SW480 (cell line): ENCODE measurements at places on chromosomes 4 and X.

- DNase-seq: no peak
Observed at GRCh38 chr4:122826553-122827257, at the start of gene FGF2. TSS of gene FGF2 (plus strand) at chr4:122826831. CDS start at chr4:122827175, 344 bp downstream.

GRCh38 chr4:110106931-110107296 lies 91.5 kb downstream of the ELOVL6 start:
- DNase-seq: peak; percentile 4

GRCh38 chrX:56281789-56282188 lies 49.6 kb downstream of the KLF8 start:
- DNase-seq: peak; percentile 38

DNA sequence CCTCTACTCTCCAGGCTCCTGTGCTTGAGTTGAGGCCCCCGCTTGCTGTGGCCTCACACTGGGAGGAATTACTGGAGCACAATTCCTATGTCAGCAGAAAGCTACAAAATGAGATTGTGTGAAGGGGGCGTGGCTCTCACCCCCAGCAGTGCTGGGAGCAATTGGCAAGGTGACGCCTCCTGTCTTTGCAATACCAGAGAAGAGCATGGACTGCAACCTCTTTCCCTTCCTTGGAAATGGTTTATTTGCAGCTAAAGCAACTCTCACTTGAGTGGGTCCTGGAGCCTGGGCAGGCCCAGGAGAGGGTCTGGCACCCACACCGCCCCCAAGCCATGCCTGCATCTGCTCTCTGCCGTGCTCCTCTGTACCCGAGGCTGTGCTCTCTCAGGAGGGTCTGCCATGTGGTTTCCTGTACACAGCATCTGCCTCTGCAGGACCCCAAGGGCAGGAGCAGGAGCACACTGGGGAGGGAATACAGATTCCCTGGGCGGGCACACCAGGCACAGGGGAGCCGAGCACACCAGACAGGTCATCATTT lies 32.9 kb upstream of the HGFAC start:
- DNase-seq: no peak

DNA sequence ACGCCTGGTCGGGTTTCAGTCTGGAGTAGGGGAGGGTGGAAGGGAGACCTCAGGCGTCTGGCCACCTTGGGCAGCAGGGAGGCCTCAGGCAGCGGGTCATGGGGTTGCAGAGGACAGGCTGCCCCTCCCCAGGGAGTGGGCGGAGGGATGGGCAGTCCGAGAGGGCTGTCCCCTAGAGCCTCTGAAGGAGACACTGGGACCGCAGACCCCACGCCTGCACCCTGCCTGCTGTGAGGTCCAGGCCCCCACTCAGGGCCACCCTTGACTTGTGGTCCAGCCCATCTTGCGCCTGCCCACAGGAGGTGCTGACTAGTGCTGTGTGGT lies 16.5 kb downstream of the FGFRL1 start:
- no peak for DNase-seq

DNA sequence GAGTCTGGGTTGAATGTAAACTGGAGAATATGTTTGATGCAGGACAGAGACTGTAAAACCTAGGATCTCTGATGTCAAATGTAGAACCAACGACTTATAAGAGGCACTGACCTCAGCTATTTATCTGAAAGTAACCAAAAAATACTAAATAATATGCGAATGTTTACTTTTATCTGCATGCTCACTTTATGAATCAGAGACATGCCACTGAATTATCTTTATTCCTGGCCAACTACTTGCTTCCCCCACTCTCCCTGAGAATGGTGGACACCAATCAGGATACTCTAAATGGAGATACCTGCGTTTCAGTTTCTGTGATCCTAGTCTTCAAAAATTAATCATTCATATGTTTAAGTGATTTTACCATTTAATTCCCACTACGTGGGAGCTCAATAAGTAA lies 1038.4 kb upstream of the PABPC4L start:
- DNase-seq: no peak

- DNase-seq: no peak
Observed at GRCh38 chrX:39731735-39732134, 366.0 kb downstream of the BCOR start.

- no peak for DNase-seq
Observed at GRCh38 chr4:80678413-80678812, 342.9 kb downstream of the CFAP299 start.

DNA sequence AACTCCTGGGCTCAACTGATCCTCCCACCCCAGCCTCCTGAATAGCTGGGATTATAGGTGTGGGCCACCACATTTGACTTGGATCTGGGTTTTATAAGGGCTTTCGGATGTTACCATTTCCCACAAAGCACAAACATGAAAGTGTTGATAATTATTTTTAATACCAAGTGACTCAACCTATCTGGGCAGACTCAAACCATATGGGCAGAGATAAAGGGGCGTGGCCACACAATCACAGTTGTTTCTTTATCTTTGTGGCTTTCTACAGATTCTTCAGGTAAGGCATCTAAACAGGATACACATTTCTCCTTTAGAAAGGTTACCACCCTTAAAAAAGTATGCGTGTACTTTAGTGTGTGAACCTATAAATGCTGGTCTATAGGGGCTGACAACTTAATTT lies 122.5 kb downstream of the ZNF827 start:
- DNase-seq: peak; percentile 45

DNA sequence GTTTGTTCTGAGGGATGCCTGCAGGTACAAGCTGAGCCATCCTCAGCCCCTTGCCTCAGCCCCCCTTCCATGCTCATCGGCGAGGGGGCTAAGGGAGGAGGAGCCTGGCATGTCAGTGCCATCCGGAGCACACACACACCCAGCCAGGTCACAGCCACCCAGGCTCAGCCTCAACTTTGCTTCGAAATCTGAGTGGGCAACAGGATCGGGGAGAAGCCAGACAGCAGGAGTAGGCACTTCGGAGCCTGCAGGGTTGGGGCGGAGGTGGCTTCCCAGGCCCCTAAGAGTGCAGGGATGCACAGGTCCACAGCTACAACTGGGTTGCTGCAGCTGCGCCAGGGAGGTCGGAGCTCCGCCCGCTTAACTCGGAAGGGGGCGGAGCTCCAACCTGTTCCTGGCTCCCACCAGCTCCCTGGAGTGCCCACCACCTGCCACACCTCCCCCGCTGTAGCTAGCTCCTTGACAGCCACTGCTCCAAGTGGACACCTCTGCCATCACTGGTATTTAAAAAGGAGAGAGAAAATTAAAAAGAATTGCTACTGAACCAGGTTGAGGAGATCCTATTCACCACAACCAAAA lies 192.9 kb upstream of the GALNT7 start:
- no peak for DNase-seq
